ENCODE measurements at places on chromosomes 16 and 17.

DNA sequence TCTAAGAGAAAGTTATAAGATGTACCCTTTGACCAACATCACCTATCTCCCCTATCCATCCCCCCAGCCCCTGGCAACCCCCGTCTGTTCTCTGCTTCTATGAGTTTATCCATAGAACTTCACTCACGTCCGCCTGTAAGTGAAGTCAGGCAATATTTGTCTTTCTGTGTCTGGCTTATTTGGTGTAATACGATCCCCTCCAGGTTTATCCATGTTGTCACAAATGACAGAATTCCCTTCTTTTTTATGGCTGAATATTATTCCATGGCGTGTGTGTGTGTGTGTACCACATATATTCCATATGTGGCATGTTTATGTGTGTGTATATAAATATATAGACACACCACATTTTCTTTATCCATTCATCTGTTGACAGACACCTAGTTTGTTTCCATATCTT, 339.7 kb downstream of the CPPED1 start:
- DNase-seq: no peak

- DNase-seq: no peak
Observed at GRCh38 chr16:4679156-4679849, 14.1 kb upstream of the NUDT16L1 start.

- DNase-seq: no peak
Observed at GRCh38 chr16:30904114-30904780, 7.8 kb downstream of the CTF1 start.

GRCh38 chr17:43936434-43936833, 5.8 kb downstream of the PPY start:
- no peak for DNase-seq

DNA sequence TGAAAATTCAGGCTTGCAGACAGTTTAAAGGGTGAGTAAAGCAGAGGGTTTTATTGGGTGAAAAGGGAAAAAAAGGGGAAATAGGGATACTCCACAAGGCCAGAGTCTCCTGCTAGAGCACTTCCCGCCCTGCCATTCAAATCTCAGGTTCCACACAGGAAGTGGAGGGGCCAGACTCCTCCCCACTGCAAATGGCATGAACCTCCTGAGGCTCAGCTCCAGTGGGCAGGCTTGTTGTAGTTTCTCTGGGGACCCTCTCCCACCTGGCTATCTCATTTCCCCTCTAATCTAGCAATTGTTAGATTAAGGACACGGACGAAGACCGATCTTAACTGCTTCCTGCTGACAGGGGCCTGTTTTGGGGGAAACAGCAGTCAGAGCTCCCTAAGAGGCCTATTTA, 43.4 kb downstream of the TAOK1 start:
- DNase-seq: no peak

DNA sequence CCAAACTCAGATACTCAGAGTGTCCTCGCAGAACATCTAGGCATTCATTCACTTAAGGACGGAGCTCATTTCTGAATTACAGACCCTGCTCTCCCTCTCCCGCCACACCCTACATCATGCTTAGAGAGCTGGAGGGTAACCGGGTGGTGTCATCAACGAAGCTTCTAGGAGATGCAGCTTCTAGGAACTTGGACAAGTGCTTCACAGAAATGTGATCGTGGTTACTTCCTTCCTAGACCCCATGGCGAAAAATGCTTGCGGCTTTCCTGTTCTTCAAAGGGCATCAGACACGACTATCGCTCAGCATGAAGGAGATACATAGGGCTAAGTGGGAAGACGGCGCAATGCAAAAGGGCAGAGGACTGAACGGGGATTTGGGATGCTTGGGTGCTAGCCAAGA, 126.8 kb downstream of the ZFHX3 start:
- DNase-seq: no peak

GRCh38 chr16:31201582-31202413, 762 bp downstream of the PYCARD start:
- peak; percentile 36 for DNase-seq

DNA sequence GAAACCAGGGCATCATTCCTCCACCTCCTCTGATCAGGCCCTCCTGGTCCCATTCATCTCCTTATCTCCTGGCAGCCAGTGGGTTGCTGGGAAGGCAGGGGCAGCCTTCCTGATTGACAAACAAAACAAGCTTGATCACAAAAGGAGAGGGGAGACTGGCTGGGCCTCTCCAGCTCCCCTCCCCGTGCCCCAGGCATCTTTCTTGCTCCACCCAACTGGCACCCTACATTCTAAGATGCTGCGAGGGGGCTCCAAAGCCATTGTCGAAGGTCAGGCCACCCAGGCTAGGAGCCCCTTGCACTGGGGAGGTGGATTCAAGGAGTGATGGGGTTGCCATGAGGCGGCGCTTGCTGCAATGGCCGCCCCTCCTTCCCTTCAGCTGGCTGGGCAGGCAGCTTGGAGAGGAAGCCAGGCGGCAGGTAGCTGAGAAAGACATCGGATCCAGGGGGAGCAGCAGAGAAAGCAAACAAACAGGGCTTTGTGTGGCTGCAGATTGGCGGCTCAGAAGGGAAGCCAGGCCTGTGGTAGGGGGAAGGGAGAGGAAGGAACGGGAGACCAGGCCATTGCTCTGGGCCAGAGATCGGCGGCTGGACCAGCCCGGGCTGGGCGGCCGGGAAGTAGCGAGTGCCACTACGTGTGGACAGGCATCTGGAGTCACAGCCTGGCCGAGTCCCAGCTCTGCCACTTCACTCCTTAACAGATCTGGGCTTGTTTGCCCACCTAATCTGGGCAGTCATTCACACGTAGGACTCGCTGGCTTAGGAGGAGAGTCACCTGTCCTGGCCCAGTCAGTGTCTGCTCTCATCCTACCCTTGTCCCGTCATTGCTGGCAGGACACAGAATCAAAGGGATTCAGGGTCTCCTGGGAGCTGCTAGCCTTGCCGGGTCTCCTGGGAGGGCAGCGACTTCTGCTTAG, 12.3 kb downstream of the RAI1 start:
- DNase-seq: no peak

- no peak for DNase-seq
Observed at GRCh38 chr17:49708515-49709183, 885 bp upstream of the SLC35B1 start.

GRCh38 chr17:68641276-68642117, 40.3 kb upstream of the FAM20A start:
- no peak for DNase-seq

DNA sequence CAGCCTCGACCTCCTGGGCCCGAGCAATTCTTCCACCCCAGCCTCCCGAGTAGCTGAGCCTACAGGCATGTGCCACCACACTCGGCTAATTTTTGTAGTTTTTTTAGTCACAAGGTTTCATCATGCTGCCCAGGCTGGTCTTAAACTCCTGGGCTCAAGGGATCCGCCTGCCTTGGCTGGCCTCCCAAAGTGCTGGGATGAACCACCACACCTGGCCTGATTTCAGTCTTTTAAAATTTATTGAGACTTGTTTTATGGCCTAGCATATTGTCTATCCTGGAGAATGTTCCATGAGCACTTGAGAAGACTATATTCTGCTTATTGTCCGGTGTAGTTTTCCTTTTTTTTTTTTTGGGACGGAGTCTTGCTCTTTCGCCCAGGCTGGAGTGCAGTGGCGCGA, 18.5 kb downstream of the DNAI2 start:
- no peak for DNase-seq

GRCh38 chr17:77873500-77874302, 84.8 kb upstream of the TNRC6C start:
- no peak for DNase-seq

DNA sequence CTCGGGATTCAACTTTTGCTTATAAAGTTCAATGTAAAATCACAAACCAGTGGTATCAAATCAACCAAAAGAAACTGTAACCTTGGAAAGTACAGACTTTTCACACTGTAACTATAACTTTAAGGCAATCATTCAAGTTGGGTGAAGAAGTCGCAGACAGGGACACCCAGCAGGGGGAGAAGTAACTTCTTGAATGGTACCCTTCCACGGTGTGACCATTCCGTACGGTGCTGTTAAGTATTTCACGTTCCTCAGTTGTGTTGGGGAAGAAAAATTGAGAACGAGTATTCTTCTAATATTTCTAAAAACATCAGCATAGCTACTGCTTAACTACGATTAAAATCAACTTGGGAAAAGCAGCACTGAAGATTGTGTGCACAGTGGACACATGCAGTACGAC, 55.8 kb downstream of the MYH10 start:
- DNase-seq: no peak

- DNase-seq: no peak
Observed at GRCh38 chr17:38709864-38710603, 5.0 kb downstream of the MLLT6 start.

GRCh38 chr16:71645450-71645849, 19.5 kb downstream of the MARVELD3 start:
- DNase-seq: no peak

- no peak for DNase-seq
Observed at GRCh38 chr16:86380030-86380429, 130.3 kb upstream of the FOXF1 start.

GRCh38 chr17:28078341-28079229, 36.1 kb downstream of the NLK start:
- DNase-seq: no peak

GRCh38 chr16:29877266-29877961, 14.4 kb upstream of the CDIPT start:
- DNase-seq: peak; percentile 55

DNA sequence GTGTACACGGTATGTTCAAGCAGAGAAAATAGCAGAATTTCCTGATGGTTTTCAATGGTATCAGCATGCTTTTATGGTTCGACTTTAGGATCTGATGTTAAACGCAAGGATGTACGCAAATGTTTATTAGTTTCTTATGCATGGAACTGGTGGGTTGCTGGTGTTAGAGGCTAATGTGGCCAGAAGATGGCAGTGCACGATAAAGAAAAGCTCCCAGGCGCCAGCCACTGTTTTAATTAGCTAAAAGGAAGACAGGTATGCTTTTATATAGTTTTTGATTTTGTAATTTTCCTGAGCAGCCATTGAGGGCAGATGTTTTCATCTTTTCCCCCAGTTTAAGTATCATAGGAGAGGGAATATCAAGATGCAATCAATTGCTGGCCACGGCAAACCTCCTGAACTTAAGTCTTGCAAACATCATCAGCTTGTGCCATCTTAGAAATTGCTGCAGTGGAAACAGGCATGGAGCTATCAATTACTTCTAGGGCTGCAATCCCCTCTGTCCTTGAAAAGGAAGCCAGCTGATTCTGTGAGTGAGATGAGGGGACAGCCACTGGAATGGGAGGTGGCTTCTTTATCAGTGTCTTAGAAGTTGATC, 648.5 kb upstream of the RBFOX1 start:
- no peak for DNase-seq

DNA sequence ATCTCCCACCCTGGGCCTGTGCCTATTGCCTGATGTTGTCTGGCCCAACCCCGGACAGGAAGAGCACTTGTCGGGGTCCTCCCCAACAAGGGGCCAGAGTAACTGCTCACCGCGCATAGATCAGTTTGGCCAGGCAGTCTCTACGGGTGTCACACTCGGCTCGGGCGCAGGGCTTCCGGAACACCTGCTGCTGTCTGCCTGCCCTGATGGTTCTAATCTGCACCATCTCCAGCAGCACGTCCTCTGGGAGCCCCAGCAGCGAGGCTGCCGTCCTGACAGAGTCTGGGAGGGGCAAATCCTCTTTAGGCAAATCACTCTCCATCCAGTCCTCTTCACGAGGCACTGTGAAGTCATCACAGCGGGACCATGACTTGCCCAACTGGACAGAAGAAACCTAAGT, 24.0 kb downstream of the MYO19 start:
- no peak for DNase-seq

DNA sequence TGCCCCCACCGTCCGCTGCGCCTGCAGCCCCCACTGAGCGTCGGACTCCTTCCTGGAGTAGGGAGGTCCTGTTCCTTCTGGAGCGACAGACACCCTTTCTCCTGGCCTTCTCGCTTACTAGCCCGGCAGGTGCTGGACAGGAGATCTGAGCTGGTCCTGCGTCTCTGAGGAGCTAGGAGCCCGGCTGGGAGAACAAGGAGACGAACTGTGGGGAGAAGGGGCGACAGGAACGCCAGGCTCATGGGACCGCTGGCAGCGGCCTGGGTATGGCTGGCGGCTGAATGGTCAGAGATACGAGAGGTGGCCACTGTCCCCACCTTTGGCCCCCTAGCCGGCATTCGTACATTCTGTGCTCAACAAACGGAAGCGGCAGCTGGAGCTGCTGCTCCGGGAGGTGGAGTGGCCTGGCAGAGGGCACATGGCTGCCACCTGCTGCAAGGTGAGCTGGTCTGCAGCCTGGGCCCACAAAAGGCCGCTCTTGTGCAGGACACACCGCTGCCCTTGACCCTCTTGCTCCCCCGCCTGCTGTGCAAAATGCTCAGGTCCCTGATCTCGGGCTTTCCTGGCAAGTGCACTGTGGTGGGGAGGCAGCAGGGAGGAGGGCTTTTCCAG, 2066.7 kb downstream of the TP53TG3F start:
- DNase-seq: no peak

GRCh38 chr16:86396422-86396821, 113.9 kb upstream of the FOXF1 start:
- DNase-seq: no peak

DNA sequence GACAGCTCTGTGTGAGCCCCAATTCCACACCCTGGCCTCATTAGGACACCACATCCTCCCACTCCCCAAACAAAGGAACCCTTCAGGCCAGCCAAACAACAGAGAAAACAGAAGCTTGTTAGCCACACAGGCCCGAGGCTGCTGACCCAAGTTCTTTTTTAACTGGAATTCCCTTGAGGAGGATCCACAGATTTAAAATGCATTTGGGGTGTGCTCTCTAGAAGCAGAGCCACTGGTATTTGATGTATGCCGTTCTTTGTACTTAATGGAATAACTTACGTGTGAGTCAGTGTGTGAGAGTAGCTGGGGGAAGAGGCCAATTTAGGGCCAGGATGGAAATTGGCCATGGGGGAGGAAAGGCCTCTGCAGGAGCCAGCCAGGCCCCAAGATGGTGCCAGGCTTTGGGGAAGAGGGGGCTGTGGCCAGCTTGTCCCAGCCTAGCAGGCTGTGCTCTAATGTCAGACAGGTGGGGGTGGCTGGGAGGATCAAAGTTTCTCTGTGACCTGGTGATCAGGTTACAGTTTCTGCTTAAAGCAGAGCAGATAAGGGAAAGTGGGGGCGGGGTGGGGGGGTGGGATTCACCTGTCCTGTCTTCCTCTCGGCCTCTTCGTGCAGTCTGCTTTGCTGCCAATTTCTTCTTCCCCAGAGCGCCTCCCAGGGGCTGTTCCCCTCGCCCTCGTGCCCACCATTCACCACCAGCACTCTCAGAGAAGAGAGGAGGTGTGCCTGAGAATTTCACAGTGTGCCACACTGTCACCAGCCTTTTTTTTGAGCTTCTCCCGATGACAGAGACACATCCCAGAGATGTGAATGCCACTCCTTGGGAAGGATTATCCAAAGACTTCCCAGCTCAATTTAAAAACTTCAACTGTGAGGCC, 50.8 kb downstream of the TOM1L2 start:
- DNase-seq: no peak

- DNase-seq: no peak
Observed at GRCh38 chr17:8311131-8311790, 1.2 kb downstream of the ARHGEF15 start.

DNA sequence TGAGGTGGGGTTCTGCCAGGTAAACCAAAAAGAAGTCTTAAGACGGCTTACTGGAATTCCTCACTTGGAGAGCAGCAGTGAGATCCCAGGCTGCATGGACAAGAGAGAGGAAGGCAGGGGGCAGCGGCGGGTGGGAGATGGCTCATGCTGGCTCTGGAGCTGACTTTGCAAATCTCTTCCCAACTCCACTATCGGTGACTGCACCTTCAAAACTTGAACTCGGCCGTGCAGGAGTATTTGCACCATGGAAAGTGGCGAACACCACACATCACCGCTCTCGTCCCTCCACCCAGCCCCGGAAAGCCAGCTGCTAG, 16.7 kb downstream of the CA5A start:
- no peak for DNase-seq
